Hematopoietic multipotent progenitor cell treated with erythropoietin and hydrocortisone succinate and interleukin-3 and kit ligand, for 6 days (in vitro differentiated cells): ENCODE measurements at places on chromosomes 5 and 9.

- DNase-seq = no peak
These were observed 11.1 kb upstream of the TCF7 start for GRCh38 chr5:134103397-134103796.

GRCh38 chr5:131260895-131261294 lies 3.0 kb upstream of the CDC42SE2 start:
- no peak for DNase-seq

DNA sequence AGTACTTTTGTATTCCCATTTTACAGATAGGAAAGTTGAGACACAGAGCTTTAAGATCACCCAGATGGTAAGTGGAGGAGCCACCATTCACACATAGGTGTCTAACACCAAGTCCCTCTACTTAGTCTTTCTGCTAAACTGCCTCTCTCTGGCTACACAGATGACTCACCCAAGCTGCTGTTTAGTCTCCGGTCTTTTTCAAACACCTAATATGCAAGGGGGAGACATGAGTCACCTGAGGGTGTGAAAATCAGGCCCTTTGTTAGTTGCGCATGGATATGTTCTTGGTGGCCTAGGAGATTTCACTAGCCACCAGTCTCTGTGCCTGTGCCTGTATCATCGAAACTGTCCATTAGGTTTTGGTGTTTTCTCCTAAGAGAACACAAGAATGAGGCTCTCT lies 117.8 kb downstream of the MAST4 start:
- no peak for DNase-seq

- no peak for DNase-seq
These were observed 2.4 kb downstream of the RASEF start for GRCh38 chr9:83060556-83060955.

GRCh38 chr5:151005950-151006576 lies 14.3 kb upstream of the GPX3 start:
- DNase-seq = no peak

GRCh38 chr5:57552033-57552432 lies 69.4 kb upstream of the ACTBL2 start:
- no peak for DNase-seq

GRCh38 chr5:121299153-121299552 lies 552.5 kb upstream of the FTMT start:
- no peak for DNase-seq

DNA sequence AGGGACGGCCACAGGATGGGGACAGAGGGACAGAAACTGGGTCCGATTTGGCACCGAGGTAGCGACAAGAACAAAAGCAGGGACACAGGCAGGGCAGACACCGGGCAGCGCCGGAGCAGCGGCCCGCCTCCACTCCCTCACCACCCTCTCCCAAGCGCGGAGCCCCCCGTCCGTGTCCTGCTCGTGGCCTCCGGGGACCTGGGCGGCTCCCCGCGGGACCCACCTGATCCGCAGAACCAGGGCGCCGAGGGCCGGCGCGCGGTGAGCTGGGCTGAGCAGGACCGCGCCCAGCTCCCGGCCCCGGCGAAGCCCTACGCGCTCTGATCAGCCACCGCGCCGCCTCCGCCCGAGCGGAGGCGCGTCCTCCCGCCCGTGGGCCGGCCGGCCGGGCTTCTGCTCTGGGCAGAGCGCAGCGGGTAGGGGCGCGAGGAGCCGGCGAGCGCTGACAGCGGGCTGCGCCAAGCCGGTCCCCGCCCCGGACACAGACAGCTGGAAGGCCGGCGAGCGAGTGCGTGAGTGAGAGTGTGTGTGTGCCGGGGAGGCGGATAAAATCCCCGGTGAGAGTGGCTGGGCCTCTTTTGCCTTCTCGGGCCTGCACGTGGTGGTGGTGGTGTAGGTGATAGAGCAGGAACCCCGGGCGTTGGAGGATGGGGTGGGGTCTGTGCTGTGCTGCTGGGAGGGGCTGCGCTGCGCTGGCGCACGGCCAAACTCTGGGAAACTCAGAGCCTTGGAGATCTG lies at the start of gene GGTA1:
Gene GGTA1 (minus strand): TSS at position 418 of the 738 bp plus-strand sequence. CDS start 31,922 bp downstream, outside the sequence.
- peak; percentile 68 for DNase-seq

GRCh38 chr9:2966565-2967300 lies 122.8 kb upstream of the PUM3 start:
- no peak for DNase-seq

- DNase-seq = no peak
These were observed 149.2 kb downstream of the PBX3 start for GRCh38 chr9:125896404-125896803.

DNA sequence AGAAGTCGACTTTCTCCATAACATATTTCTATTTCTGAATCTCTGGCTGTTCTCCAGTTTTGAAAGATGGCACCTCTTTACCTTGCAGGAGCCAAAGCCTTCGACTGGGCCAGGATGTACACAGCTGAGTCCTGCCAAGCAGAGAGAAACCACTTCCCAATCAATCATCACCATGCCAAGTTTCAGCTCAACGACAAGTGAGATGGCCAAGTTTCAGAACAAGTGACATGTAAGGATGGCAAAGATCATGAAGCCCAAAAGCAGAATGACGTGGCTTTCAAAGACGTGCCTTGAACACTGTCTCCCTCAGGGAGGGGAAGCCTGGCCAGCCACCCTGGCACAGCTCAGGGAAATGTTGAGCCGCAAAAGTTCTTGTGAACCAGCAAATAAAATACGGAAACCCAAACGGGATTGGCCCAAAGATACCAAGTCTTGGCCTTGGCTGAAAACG lies 17.7 kb downstream of the STK10 start:
- no peak for DNase-seq

- no peak for DNase-seq
These were observed 127.7 kb downstream of the NR3C1 start for GRCh38 chr5:143275512-143276363.

- peak; percentile 22 for DNase-seq
These were observed 7.4 kb downstream of the CPLX2 start for GRCh38 chr5:175878544-175879438.

GRCh38 chr5:178108966-178109365 lies 4.4 kb upstream of the N4BP3 start:
- DNase-seq = no peak

DNA sequence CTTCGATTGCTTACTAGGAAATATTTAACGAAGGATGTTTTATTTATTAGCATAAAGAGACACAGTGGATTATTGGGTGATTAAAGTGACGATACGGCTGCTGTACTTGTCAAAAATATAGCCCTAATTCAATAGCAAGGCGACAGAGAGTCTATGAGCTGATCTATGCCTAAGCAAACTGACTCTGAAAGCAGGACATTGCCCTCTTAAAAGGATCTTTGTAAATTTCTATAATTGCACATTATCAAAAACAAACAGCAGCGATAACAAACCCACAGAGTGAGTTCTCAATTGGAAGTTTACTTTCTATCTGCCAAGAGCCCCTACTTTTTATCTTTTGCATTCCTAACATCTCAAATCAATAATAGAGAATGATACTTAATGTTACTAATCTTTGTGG lies 31.4 kb downstream of the TLX3 start:
- DNase-seq = no peak

- DNase-seq = no peak
These were observed 2.1 kb downstream of the ZDHHC21 start for GRCh38 chr9:14690948-14691730.

GRCh38 chr9:21813575-21814473 lies 11.4 kb downstream of the MTAP start:
- DNase-seq = peak; percentile 93

DNA sequence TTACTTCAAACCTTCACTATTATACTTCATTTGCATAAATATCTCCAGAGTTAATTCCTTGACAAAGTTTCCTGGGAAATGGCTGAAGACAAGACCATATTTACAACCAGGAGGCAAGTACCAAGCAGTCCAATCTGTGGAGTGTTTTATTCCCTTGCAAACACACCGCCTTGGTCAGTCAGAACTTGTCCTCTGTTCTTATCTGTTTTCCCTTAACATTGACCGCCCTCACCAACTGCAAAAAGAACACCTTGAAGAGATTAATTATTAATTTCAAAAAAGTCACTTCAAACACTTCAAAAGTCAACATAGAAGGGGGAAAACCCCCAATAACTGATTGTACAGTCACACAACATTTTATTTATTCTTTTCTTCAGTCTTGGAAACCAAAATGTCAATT lies 269.0 kb upstream of the RGMB start:
- no peak for DNase-seq

- DNase-seq = no peak
These were observed 1516.4 kb downstream of the EFNA5 start for GRCh38 chr5:106154280-106154716.

GRCh38 chr5:75690669-75691068 lies 26.6 kb downstream of the POC5 start:
- DNase-seq = no peak

DNA sequence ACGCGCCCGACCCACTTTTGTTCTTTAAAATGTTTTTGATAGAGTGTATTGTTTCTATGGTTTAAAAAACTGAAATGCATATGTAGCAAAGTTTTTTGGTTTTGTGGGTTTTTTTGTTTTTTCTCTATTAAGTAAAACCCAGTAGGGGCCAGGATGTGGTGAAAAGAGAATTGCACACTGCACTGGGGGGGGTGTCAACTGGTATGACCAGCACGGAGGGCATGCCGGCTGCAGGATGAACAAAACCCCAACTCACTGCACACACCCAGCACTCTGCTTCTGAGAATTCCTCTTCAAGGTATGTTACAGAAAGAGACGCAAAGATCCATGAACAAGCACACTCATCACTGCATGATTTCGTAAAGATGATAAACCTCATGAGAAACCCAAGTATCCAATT lies 75.0 kb downstream of the STK10 start:
- DNase-seq = peak; percentile 85

DNA sequence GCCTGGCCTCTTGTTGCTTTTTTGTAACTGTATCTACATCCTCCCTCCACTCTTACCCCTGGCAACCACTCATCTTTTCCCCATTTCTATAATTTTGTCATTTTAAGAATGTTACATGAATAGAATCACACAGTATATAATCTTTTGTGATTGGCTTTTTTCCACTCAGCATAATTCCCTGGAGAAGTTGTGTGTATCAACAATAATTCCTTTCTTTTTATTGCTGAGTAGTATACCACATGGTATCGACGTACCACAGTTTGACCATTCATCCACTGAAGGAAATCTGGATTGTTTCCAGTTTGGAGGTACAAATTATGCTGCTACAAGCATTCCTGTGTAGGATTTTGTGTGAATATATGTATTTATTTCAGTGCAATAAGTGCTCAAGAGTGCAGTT lies 21.7 kb upstream of the ENTREP1 start:
- no peak for DNase-seq

- no peak for DNase-seq
These were observed 319.3 kb downstream of the TLE1 start for GRCh38 chr9:81370096-81370495.
